ENCODE measurements at places on chromosomes 12 and 14.

DNA sequence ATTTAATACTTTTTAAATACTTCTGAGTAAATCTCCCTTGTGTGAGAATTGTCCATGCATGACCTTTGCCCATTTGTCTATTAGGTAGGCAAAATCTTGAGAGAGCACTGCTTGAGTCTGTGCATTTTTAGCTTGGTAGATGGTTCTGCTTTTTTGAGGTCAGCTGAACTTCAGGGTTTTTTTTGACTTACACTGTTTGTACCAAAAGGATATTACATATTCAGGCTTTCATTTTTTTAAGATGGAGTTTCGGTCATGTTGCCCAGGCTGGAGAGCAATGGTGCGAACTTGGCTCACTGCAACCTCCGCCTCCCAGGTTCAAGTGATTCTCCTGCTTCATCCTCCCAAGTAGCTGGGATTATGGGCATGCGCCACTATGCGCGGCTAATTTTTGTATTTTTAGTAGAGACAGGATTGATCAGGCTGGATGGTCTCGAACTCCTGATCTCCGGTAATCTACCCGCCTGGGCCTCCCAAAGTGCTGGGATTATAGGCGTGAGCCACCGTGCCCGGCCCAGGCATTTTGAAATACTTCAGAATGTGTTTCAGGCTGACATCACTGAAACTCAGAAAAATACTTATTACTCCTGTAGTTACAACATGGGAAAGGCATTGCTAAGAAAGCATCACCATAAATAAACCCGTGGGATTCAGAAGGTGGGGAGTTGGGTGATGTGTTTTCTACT lies 11.1 kb downstream of the RASSF3 start:
- no peak for DNase-seq

DNA sequence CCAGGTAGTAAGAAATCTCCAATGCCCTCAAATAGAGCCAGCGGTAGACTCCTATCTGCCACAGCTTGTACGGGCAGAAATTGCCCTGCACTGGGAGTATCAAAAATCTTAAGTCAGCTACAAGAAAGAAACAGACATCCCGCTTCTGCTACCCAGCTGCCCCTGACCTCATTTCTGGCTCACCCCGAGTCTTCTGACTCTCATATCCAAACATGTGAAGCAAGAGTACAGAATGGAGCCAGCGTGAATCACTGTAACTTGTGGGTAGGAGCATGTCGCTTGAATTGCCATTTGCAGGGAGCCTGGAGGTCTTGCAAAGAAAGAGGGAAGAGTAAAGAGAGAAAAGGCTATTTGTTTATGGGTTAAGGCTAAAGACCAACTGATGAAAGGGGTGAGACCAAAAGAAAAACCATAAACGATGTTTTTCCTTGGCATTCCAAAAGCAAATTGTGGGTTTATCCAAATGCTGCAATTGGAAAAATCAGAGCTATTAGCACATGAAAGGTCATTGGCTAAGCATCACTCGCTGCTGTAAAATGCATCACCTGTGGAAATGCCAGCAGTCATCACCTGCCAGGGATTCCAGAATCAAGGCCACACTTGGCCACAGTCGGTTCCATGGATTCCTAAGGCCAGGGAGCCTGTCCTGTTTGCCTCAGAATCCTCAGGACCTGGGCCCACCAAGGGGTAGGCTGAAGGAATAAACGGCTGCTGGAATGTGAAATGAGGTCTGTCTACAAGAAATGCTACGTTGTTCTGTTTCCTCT lies 86.6 kb downstream of the FOXN3 start:
- no peak for DNase-seq

GRCh38 chr12:75345531-75345930 lies 11.1 kb downstream of the GLIPR1L1 start:
- no peak for DNase-seq

- DNase-seq = no peak
These were observed 23.3 kb downstream of the SNRPF start for GRCh38 chr12:95882080-95882479.

GRCh38 chr14:100905166-100905565 lies 1.6 kb upstream of the RTL1 start:
- DNase-seq = no peak

GRCh38 chr12:45989287-45989686 lies 1.1 kb downstream of the SCAF11 start:
- DNase-seq = no peak

- no peak for DNase-seq
These were observed 67.9 kb upstream of the RMST start for GRCh38 chr12:97394657-97395056.

- DNase-seq = no peak
These were observed 31.3 kb downstream of the FBXO34 start for GRCh38 chr14:55302367-55303124.

- no peak for DNase-seq
These were observed 73.4 kb downstream of the DUSP6 start for GRCh38 chr12:89278862-89279261.

GRCh38 chr12:2287589-2287988 lies 234.8 kb downstream of the CACNA1C start:
- no peak for DNase-seq

DNA sequence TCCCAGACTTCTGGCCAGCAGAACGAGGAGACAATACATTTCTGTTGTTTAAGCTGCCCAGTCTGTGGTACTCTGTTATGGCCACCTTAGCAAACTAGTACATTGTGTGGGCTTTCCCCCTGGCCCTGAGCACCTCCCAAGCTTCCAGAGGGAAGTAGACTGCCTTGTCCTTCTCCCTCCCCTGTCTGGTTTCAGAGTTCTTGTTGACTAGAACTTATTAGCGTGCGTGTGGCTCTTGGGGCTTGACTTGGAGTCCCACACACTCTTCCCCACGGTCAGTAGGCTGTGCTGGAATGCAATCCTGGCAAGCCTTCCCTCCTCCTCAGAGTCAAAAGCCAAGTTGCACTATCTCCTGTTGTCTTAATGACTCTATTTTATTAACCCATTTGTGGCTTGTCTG lies 27.7 kb downstream of the FBLN5 start:
- no peak for DNase-seq

DNA sequence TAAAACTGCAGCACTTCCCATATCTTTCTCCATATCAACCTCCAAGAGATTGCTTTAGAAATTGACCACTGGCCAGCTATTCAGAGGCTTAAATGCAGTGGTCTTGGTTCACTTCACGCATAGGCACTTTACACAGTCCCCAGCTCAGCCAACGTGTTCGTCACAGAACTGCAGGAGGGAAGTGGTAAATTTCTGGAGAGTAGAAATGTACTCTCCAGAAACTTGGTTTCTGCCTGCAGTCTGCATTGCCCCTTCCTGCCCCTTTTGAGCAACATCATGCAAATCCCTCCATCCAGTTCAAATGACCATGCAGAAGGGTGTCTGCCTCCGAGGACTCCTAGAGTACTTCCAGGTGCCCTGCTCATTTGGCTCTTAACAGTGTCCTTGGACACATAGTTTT lies 42.7 kb upstream of the NEDD1 start:
- no peak for DNase-seq

DNA sequence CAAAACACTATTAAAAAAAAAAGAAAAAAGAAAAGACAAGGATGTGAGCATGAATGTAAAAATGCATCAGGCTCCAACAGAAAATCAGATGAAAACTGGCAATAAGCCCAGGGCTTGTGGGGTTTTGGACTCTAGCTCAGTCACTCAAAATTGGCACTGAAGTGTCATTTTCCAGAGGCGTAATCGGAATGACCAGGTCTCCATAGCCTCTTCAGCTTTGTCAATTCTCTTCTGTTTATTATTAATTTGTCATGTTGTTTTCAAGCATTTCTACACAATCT lies 137.2 kb upstream of the TRHDE start:
- DNase-seq = no peak

GRCh38 chr12:2009623-2010022 lies 5.4 kb upstream of the DCP1B start:
- no peak for DNase-seq

- DNase-seq = no peak
These were observed 86.2 kb upstream of the CSRP2 start for GRCh38 chr12:76964784-76965571.

DNA sequence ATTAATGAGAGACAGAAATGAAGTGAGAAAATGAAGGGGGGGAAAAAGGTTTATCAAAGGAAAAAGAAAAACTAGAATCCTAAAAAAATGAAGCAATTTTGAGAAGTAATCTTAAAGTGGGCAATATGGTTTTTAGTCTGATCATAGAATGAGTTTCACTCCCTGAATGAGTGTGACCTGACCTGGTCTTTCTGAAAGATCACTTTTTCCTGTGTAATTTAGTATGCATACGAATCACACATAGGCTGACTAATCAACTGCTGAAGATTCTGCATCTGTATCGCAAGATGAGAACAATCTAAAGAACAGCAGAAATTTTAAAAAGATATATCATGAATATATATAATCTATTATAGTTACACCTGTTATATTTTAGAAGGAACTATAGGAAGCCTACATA lies 11.3 kb downstream of the GNPTAB start:
- no peak for DNase-seq

DNA sequence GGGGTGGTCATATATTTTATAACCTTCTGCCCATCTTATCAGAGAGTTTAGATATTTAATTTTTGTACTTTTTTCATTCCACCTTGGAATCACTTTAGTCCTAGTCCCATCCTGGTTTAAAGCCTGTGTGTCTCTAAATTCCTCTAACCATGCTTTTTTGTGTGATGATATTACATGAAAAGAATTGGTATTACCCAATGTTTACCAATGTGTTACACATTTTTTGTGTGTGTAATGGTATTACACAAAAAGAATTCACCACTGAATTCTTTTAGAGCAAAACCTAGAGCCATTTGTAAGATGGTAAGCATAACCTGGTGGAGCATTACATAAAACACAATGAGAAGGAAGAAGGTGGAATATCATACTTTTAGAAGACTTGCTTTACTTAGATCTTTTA lies 77.5 kb downstream of the FAR2 start:
- DNase-seq = no peak

GRCh38 chr12:115636546-115636945 lies 640.9 kb downstream of the MED13L start:
- DNase-seq = no peak

DNA sequence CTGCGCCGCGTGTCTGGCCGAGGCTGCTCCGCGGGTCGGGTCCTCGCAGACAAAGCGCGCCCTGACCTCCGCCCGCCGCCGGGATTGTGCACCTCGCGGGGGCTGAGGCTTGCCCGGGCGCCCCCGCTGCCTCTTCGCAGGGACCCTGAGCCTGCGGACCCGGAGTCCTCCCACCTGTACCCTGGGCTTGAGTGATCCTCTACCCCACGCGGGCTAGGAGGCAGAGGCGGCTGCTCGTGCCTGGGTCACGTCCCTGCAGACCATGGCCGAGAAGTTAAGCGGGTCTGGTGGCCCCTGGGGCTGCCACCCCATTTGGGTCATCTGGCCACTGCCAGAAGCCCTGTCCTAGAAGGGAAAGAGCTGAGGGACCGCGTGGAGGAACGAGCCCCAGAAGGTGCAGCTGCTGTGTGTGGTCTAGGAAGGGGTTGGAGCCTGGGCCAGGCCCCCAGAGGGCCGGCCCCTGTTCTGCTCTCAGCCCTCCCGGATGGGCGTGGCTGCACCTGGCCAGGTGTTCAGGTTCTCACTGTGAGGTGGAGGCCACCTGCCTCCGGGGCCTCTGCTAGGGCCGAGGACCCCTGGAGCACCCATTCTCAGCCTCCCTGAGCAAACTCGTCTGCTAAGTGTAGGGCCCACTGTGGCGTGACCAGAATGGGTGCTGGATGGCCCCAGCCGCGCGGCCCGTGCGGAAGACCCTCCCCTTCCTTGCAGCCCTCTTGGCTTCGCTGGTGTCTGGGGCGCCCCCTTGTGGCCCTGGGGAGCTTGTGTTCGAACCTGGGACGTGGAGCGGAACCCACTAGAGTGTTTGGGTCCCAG lies 49.6 kb downstream of the LRCOL1 start:
- peak; percentile 72 for DNase-seq

DNA sequence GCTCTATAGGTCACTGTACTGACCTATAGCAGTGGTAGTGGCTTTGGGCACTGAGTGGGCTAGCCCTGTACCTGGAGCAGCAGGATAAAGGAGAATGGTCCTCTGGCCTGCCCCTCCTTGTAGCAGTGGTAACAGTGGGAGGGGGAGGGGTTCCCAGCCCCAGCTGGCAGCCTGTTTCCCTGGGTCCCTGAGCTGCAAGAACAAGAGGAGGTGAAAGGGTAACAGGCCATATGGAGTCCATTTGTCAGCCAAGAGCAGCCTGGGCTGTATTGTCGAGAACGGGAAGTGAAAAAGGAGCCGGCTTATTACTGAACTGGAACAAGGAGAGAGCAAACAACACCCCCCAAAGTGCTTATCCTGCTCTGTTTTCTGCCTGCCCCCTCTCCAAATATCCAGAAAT lies 73.8 kb upstream of the SRSF5 start:
- DNase-seq = no peak

- DNase-seq = no peak
These were observed 17.7 kb downstream of the GXYLT1 start for GRCh38 chr12:42126963-42127362.
